ENCODE measurements at places on chromosomes 3 and 15. TPM values are rescaled to one million over a fixed set of nuclear protein-coding genes. Genes with fewer than 3 reads are reported as not detected.

The ADAMTS7 gene
- 0.12 TPM for total RNA-seq

The CCDC66 gene
- 40.0 TPM for total RNA-seq

The ZIC4 gene
- total RNA-seq = not detected

The CCDC13 gene
- 0.60 TPM for total RNA-seq

The ISLR gene
- total RNA-seq = not detected

The OXTR gene
- total RNA-seq = 0.82 TPM

The SEMA6D gene
- not detected for total RNA-seq

- DNase-seq = no peak
- H3K4me3 ChIP-seq = peak overlapping the region; percentile 22
- H3K27me3 ChIP-seq = no peaks in the 10 kb centered on the region
- H3K36me3 ChIP-seq = peaks cover 55% of the 10 kb centered on the region
Observed at GRCh38 chr3:46989146-46989810, 9.8 kb downstream of the NBEAL2 start.

GRCh38 chr3:44950275-44950734, 25.7 kb downstream of the ZDHHC3 start:
- DNase-seq = no peak
- H3K27me3 ChIP-seq = no peaks in the 10 kb centered on the region
- no peak overlapping the region for H3K27ac ChIP-seq

GRCh38 chr15:68374168-68374745, 57.7 kb downstream of the ITGA11 start:
- H3K36me3 ChIP-seq = no peaks in the 10 kb centered on the region
- DNase-seq = no peak
- no peak overlapping the region for H3K4me3 ChIP-seq
- H3K27me3 ChIP-seq = no peaks in the 10 kb centered on the region

DNA sequence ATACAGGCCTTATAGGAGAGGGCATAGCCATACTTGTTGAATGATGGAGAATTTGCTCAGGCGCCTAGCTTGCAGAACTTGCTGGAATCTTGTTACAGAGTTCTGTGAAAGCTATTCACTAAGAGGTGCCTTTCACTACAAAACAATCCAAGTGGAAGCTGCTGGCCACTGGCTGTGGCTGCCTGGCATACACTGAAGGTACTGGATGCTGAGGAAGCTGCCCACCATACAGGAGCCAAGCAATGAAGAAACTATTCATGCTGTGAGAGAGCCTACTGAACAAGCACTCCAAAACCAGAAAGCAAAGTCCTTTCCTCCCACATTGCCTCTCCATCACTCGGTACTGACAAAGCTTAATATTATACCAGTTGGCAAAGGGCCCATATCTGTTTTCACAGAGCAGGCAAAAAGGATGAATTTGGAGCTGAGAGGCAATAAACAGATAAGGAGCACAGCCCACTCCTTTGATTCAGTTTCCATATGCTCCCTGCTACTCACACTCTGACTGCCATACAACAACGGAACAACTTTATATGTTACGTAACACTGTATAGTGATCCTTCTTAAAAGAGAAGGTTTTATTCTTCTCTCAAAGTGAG, 192.6 kb upstream of the ALCAM start:
- H3K4me1 ChIP-seq = no peaks in the 10 kb centered on the region
- no peak for DNase-seq
- no peak overlapping the region for H3K27ac ChIP-seq
- no peaks in the 10 kb centered on the region for H3K36me3 ChIP-seq

DNA sequence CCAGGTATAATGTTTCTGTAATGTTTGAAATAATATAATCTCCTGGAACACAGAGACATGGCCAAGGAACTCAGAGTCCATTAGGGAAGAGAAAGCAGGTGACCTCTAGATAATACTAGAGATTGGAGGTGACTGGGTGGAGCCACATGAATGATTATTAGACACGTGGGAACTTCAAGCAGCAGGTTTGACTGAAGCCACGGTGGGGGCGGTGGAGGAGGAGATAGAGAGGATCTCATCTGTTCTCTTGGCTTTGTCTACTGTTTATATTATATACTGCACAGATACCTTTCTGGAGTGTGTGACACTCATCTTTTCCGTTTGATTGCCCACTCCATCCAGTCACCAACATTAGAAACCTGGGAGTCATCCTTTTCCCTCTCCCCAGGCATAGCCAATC, 33.7 kb downstream of the KIF7 start:
- no peak for DNase-seq
- no peaks in the 10 kb centered on the region for H3K4me1 ChIP-seq
- no peak overlapping the region for H3K27ac ChIP-seq
- H3K36me3 ChIP-seq = peaks cover 59% of the 10 kb centered on the region
- no peaks in the 10 kb centered on the region for H3K27me3 ChIP-seq

DNA sequence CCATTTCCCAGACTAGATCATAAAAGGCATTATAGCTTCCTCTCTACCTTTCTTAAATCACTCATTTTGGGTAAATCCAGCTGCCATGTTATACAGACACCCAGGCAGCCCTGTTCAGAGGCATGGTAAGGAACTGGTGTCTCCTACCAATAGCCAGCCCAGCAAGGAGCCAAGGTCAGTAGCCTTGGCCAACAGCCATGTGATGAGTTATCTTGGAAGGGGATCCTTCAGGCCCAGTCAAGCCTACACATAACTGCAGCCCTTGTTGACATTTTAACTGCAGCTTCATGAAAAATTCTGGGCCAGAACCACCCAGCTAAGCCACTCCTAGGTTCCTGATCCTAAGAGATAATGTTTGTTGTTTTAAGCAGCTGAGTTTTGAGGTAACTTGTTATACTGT, 29.0 kb upstream of the ZMAT3 start:
- peaks cover 4% of the 10 kb centered on the region for H3K4me1 ChIP-seq
- no peak overlapping the region for H3K4me3 ChIP-seq
- no peak for DNase-seq
- H3K27ac ChIP-seq = no peak overlapping the region
- H3K36me3 ChIP-seq = no peaks in the 10 kb centered on the region

- peaks cover 3% of the 10 kb centered on the region for H3K4me1 ChIP-seq
- no peak for DNase-seq
- H3K27ac ChIP-seq = no peak overlapping the region
- peaks cover 1% of the 10 kb centered on the region for H3K27me3 ChIP-seq
- H3K4me3 ChIP-seq = no peak overlapping the region
Observed at GRCh38 chr15:52213206-52213605, 22.0 kb upstream of the GNB5 start.

GRCh38 chr3:183074261-183074660, 25.0 kb downstream of the MCCC1 start:
- no peak overlapping the region for H3K27ac ChIP-seq
- H3K4me3 ChIP-seq = no peak overlapping the region
- no peak for DNase-seq
- no peaks in the 10 kb centered on the region for H3K27me3 ChIP-seq

GRCh38 chr3:126130981-126131745, 47.2 kb upstream of the SLC41A3 start:
- H3K4me1 ChIP-seq = no peaks in the 10 kb centered on the region
- no peaks in the 10 kb centered on the region for H3K27me3 ChIP-seq
- H3K36me3 ChIP-seq = no peaks in the 10 kb centered on the region
- no peak for DNase-seq

DNA sequence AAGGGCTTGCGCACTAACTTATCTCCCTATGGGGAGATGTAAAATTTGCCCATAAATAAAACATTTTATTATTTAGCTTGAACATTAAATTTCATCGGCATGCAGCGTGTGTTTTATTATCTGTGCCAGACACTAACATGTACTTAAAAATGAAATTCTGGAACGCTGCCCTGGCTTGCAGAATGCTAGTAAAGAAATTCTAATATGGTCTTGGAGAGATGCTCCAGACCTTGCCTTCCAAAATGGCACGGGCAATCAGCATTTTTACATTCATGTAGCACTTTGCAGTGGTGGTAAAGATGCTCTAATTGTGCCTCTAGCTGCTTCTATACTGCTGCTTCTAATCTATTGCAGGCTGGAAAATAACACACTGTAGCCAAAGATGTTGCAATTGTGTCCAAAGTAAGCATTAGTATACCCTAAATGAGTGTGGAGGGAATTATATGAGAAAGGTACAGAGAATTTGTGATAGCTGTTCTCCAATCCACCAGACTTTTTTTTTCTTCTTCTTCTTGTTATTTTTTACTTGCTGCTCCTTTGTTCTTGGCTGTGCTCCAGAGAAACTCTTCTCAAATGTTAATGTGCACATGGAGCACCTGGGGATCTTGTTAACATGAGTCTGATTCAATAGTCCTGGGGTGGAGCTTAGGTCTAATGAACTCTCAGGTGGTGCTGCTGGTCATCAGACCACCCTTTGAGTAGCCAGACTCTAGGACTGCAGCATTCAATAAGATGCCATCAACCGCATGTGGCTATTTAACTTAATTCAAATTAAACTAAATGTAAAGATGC, 47.3 kb downstream of the CRABP1 start:
- no peaks in the 10 kb centered on the region for H3K36me3 ChIP-seq
- no peak overlapping the region for H3K27ac ChIP-seq
- no peak for DNase-seq
- H3K4me1 ChIP-seq = no peaks in the 10 kb centered on the region

GRCh38 chr15:74403991-74404563, 29.7 kb downstream of the SEMA7A start:
- H3K4me3 ChIP-seq = no peak overlapping the region
- H3K4me1 ChIP-seq = peaks cover 54% of the 10 kb centered on the region
- H3K27ac ChIP-seq = peak overlapping the region; percentile 90
- no peak for DNase-seq
- no peaks in the 10 kb centered on the region for H3K36me3 ChIP-seq
- H3K27me3 ChIP-seq = no peaks in the 10 kb centered on the region
